Common myeloid progenitor, CD34-positive (primary cell): ENCODE measurements at places on chromosomes 6 and 20.

GRCh38 chr20:41009946-41010345 is 18.7 kb upstream of the TOP1 start:
- no peak for DNase-seq

- DNase-seq: no peak
Measured at GRCh38 chr20:24833592-24833991, 115.5 kb upstream of the CST7 start.

DNA sequence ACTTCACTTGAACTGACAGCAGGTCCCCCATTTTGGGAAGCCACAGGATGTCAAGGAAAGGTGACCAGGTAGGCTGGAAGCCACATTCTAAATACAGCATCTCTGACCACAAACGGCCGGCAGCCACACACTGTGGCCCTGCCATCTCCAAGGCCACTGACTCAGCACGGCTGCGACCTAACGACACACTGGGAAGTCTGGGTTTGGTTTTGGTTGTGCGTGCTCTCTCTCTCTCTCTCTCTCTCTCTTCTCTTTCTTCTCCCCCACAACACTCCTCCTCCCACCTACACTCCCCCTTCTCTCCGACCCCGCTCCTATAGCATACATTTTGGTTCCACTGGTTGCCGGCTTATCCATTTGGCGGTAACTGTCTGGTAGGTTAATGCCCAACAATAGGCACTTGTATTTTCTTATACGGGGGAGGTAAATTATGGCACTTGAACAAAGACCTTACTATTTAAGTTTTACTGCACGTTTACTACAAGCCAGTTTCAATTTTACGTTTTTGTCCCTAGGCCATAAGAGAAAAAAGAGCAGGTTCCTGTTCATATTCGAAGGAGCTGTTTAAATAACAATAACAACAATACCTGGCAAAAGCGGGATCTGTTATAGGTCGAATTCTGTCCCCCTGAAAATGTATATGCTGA is 103.6 kb downstream of the GMDS start:
- DNase-seq: peak; percentile 89

DNA sequence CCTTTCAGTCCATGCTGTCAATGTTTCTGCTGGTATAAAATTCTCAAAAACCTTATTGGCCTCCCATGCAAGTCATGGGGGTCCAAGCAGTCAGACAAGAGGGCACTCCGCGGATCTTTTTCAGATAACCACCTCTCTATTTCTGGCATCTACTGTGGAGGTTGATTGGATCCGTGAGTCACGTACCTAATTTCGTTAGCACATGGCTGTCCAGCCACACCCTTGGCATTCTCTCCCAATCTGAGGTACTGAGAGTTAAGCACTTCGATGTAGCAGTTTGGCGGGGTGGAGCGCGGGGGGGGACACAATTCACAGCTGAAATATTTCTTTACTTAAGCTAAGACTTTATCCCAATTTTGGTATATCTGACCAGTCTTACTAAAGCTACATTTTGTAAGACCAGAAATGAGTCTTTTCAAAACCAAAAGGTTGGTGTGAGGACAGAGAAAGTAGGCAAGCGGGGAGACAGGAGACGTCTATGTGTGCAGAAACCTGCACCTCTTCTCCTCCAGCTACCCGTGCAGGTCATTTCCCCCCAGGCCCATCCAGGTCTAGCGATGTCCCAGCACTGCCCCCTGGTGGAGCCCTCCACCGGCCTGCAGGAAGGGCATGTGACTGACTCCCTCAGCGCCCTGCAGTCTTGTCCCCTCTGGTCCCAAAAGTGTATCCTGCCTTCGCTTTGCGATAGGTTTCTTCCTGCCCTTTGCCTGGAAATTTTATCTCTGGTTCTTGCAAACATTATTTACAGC is 113.1 kb downstream of the ADAT2 start:
- DNase-seq: peak; percentile 13

DNA sequence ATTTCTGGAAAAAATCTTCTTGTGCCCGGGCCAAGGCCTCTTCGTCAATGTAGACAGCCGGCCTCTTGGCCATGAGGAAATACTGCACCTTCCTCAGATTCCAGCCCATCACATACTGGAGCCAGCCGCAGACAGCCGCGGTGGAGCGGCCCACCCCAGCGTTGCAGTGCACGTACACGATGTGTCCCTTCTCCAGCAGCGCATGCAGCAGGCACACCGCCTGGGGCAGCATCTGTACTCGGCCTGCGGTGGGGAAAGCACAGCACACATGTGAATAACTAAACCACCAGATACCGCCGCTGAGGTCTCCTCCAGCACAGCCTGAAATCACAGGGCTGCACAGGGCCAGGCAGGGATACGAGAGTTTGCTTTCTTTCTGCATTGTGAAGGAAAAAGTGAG is 107.9 kb downstream of the EPM2A start:
- DNase-seq: no peak

DNA sequence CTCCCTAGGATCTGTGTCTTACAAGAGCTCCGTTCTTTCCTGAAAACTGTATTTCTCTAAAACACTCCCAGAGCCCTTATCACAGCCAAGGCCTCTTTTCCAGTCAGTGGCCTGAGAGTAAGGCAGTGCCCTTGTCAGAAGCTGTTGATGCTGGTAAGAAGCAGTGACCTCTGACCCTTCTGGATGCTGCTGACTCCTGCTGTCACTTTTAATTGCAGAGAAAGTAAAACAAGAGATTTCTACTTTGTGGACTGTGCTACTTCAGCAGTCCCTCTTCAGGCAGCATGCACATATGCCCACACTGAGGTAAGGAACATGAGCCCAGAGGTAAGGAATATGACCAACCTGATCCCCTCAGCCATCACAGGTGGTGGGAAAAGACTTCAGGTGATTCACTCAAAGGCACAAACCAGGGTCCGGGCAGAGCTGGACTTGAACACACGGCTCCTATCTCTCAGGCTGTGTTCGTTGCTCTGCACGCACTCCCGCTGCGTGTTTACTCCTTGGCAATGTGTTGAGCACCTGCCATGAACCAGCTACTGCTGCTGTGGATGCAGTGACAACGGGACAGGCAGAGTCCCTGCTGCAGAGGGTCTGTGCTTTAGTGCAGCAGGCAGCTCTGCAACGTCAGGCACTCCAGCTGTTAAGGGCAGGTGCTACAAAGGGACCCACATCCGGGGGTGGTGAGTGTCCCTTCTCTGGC is 201.9 kb upstream of the CST7 start:
- no peak for DNase-seq

GRCh38 chr20:36391456-36391855 is 85.3 kb downstream of the DLGAP4 start:
- DNase-seq: no peak

GRCh38 chr6:61134028-61134427 is 1152.0 kb downstream of the KHDRBS2 start:
- no peak for DNase-seq

- DNase-seq: no peak
Measured at GRCh38 chr6:50889497-50889896, 70.8 kb downstream of the TFAP2B start.

- no peak for DNase-seq
Measured at GRCh38 chr6:158142789-158143188, 25.3 kb downstream of the SERAC1 start.

- DNase-seq: no peak
Measured at GRCh38 chr6:42915732-42916131, at the start of gene PTCRA. Gene PTCRA (plus strand): TSS chr6:42916053. CDS start chr6:42916070, 17 bp downstream.

DNA sequence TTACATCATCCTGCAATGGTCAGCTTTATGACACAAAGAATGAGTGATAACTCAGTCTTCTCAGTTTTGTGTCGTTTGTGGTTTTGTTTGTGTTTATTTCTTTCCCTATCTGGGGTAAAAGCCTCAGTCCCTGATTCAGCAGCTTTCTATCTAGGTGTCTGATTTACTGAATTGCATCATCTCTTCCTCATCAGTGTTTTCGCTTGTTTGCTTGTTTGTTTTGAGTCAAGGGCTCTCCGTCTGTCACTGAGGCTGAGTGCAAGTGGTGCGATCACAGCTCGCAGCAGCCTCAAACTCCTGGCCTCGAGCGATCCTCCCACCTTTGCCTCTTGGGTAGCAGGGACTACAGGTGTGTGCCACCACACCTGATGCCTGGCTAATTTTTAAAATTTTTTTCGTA is 548.9 kb downstream of the PRKN start:
- DNase-seq: no peak

- DNase-seq: peak; percentile 50
Measured at GRCh38 chr6:154485815-154486214, 24.7 kb downstream of the CNKSR3 start.

DNA sequence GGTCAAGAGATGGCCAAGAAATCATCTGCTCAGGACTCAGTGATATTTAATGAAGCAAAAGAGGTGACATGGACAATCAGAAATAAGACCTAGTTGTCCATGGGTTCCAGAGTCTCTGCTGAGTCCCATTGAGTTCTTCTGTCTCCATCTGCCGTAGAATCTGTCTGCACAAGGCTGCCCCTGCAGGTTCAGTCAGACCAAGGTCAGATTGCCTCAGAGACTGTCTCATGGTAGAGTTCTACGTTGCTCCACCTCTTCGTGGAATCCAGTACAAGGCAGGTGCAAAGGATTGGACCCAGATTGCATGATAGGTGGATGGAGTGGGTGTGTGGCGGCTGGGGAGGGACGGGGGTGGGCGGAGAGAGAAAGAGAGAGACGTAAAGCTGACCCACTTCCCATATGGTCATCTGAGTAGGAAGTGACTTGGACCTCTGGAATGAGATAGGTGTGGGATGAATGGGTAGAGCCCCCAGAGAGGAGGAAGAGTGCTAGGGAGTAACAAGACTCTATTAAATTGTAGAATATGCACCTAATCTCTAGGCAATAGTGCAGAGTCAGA is 75.3 kb downstream of the SOBP start:
- no peak for DNase-seq

DNA sequence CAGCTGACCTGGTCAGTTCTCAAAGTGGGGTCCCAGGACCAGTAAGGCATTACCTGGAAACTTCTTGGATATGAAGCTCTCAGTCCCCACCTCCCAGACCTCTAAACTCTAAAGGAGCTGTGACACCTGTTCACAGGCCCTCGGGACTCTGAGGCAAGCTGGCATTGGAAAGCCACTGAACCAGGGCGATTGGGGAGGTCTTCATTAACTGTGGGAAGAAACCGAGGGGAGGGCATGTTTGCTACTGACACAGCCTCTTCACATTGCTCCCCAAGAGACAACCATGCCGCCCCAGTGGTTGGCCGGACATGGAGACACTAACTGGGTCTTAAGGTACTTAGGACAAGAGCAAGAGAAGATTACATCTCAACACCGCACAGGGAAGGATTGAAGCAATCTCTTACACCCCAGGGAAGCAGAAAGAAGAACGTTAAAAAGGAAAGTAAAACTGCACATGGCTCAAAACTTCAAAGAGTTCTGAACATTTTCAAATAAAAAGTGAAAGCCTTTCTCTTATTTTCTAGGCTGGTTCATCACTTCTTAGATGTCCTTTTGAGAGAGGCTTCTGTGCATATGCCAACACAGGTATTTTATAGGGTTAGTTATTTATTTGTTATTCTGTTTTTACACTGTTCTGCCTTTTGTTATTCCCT is 210.0 kb upstream of the CST7 start:
- peak; percentile 32 for DNase-seq

- DNase-seq: no peak
Measured at GRCh38 chr6:76518443-76518842, 446.0 kb upstream of the IMPG1 start.

- no peak for DNase-seq
Measured at GRCh38 chr20:37726321-37726720, 32.5 kb downstream of the CTNNBL1 start.

GRCh38 chr6:38676236-38676973 is 26.5 kb downstream of the GLO1 start:
- no peak for DNase-seq

DNA sequence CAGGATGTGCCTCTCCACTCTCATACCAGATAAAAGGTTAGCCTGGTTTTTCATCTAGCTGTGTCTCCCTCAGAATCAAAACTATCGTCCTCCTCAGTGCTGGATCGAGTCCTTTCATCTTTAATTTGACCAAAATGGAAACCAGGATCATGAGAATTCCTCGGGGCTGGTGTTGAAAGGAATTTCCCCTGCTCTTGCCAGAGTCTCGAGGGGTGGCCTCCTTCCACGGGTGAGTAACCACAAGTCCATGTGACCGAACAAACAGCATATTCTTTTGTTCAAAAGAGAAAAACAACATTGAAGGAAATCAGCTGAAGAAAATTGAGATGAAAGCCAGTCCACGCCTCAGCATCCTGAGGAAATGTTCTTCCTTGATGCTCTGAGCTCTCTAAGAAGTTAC is 165.9 kb upstream of the CDYL start:
- no peak for DNase-seq

DNA sequence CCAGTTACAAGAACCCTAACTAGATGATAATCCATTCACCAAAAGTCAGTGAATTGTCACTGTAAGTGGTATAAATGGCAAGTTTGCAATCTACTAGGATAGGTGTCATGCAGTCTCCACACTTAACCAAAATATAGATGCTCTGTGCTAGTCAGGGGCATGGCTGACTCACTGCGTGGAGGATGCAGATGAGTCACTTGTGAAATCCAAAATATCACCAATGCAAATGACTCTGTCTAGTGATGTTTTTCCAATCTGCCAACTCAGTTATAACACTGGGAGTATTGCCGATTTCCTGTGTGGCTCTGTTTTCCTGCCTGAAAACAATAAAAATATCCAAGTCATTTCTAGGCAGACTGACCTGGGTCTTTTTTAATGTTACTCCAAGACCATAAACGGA is 47.8 kb upstream of the NRSN1 start:
- no peak for DNase-seq

- DNase-seq: no peak
Measured at GRCh38 chr6:118401325-118401975, 146.6 kb upstream of the PLN start.

GRCh38 chr20:11380283-11380682 is 537.4 kb upstream of the BTBD3 start:
- no peak for DNase-seq

GRCh38 chr6:141824350-141824749 is 308.4 kb upstream of the GJE1 start:
- no peak for DNase-seq

DNA sequence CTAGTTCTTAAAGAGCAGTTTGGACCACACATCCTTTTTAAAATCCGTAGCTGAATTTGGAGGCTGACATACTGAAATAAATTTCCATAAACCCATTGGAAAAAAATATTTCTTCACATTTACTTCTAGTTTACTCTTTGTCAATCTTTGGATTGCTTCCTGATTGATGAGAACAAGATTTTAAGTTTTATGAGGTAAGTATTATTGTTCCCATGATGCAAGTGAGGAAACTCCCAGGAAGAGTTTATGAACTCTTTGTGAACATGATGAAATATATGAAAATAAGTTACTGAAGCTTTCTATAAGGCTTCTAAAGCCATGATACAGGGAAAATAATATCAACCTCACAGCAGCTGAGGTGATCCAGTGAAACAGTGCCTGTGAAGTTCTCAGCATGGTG is 320.0 kb downstream of the GJA1 start:
- DNase-seq: no peak

GRCh38 chr20:62304331-62305148 is 1.7 kb downstream of the ADRM1 start:
- no peak for DNase-seq

- no peak for DNase-seq
Measured at GRCh38 chr6:42226645-42227143, 9.0 kb upstream of the MRPS10 start.

DNA sequence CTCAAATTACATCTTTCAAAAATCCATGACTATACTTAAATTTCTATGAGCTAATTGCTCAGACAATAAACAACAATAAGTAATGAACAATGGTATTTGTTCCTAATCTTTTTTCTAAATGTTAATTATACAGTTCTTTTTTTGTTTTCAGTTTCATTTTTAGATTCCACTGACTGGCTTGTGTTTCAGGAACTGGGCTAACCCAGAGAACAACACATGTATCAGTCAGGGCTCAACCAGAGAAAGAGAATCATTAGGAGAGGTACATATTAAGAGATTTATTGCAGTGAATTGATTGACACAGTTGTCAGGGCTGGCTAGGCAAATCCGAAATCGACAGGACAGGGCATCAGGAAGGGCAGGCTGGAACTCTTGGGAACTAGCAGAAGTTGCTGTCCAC is 182.8 kb downstream of the GRM1 start:
- DNase-seq: peak; percentile 48
